ENCODE measurements at places on chromosomes 12 and 14.

GRCh38 chr14:89723930-89724627, 230.5 kb downstream of the EFCAB11 start:
- DNase-seq: no peak

DNA sequence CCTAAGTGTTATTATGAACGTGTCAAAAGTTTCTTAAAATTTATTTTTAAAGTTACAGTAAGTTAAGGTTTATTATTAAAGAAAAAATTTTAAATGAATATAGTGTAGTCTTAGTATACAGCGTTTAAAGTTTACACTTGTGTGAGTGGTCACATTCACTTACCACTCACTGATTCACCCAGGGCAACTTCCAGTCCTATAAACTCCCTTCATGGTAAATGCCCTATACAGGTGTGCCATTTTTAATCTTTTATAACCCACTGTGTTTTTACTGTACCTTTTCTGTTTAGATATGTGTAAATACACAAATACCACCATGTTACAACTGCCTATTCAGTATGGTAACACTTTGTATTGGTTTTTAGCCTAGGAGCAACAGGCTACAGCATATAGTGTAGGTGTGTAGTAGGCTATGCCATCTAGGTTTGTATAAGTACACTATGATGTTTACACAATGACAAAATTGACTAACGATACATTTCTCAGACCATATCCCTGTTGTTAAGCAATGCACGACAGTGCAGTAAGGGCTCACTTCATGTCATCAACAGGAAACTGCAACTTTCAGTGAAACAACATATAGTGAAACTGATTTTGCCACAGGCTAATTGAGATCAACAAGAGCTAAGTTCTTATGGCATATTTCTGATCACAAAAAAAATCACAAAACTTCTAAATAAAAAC, 112.0 kb upstream of the TMCC3 start:
- DNase-seq: no peak

GRCh38 chr12:56808954-56809353, 45.8 kb downstream of the HSD17B6 start:
- DNase-seq: no peak

DNA sequence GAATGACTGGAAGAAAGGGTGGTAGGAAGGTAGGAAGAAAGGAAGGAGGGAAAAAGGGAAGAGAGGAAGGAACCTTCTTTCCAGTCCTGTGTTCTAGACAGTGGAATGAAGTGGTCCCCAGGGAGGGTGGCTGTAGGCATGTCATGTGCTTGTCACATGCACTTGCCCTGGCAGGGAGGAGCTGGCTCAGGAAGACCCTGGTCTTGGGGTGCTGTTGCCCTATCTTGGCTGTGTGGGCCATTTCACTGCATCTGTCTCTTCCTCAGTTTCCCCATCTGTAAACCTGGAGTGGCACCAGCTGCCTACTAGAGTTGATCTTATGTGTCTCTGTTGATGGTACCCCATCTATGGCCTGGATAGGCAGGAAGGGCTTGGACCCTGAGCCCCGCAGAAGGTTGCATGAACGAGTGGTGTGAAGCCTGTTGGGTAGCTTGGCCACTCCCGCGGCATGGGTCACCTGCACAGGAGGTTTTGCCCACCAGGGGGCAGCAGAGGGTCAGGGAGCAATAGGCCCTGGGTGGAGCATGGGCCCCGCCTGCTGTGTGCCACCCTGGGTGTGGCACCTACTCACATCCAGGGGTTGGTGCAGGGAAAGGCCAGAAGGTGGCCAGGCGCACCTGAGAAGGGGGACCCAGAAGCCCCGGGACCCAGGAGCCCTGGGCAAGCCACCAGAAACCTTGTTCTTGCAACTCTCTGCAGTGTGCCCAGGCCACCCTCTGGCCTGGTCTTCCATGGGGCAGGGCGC, 25.1 kb downstream of the MEG3 start:
- DNase-seq: no peak

DNA sequence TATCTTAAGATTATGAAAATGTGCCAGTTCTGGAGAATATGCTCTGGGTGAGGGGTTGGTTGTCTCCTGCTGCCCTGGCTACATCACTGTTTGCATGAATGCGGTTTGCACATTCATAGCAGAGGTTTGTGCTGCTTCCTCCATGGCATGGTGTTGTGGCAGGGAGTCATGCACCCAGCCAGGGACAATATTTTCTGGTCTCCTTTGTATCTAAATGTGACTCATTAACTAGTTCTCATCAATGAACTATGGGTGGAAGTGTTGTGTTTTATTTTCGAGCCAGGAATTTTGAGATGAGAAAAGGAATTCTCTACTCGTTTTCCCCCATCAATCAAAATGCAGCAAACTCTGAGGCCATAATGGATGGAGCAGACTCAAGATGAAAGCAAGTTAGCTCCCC, 527.3 kb downstream of the SNAPC1 start:
- DNase-seq: peak; percentile 32

DNA sequence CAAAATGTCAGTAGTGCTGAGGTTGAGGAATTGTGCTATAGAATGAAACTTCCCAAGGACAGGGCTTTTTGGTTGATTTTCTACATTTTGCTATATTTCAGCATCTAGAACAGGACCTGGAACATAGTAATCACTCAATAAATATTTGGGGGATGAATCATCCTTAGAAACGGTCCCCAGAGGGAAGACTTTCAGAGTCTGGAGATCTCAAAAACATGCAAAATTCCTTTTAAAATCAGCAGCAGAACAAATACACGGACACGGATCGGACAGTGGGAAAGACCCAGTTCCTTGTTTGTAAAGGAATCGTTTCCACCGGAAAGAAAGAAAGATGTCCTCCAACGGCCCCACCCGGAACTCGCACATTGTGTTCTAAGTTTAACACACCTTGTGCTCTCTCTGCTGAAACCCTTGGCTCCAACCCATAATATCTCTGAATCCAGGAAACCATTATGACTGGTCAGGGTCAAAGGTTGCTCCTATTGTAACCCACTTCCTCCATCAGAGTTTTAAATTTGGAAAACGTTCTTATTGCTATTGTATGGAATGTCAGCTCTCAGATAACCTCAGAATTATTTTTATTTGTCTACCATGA, 617.2 kb downstream of the MED13L start:
- DNase-seq: no peak

DNA sequence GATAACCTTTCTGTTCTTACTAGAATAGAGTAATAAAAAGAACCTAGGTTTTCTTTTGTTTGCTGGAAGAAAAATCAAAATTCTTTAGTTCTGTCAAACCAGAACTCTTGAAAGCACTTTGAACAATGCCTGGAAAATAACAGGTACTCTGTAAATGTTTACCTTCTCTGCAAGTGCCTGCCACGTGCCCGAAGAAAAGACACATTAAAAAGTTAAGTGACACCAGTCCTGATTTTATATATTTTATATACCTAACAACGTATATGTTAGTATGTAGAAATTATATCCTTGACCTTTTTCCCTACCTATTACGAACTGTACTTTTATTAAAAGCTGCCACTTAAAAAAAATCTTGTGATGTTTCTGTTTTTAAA, 976 bp downstream of the THAP2 start:
- DNase-seq: no peak

GRCh38 chr14:65192686-65193085, 90.4 kb upstream of the MAX start:
- no peak for DNase-seq

GRCh38 chr12:131729254-131729955, 18.5 kb downstream of the SFSWAP start:
- no peak for DNase-seq

DNA sequence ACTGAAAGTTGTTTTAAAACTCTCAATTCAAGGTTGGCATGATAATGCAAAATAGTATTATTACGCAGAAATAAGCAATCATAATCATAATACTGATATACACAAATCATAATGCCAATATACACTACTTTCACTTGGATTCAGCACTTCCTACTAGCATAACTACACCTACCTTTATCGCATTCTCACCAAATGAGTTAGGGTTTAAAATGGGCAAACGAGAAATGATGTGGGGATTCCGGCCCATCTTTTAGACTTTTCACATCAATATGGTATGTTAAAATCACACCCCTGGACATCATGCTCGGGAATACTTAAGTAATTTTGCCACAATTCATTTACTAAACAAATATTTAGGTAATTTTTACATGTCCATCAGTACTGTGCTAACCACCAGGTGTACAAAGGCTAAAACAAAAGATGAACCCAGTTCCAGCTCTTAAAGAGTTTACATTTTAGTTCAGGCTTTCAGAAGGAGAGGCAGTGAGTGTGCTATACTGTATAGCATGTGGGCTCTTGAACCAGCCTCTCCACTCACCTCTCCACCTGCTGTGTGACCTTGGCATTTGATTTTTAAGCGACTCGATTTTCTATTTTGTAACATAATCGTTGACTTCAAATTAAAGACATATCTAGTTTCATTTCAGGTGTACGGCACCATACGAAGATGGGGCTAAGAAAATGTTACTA, 1.1 kb upstream of the USP15 start:
- DNase-seq: no peak

DNA sequence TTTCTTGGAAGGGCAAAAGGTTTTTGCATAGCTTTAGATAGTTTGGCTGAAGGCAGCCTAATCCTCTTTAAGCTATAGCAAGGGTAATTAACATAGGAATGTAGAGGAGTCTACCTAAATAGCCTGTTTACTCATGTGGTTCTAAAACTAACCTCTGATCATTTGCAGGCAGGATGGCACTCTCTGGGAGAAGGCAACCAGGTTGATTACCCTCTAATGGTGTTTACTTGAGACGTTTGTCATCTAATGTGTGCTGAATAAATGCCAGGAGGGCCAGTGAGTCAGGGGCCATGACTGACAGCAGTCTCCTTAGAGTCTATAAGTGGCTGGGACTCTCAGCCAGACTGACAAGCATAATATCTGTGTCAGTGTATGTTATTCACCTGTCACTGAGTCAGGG, 286.4 kb downstream of the PCNX1 start:
- DNase-seq: no peak

GRCh38 chr14:52043690-52044089, 25.2 kb downstream of the NID2 start:
- DNase-seq: no peak

DNA sequence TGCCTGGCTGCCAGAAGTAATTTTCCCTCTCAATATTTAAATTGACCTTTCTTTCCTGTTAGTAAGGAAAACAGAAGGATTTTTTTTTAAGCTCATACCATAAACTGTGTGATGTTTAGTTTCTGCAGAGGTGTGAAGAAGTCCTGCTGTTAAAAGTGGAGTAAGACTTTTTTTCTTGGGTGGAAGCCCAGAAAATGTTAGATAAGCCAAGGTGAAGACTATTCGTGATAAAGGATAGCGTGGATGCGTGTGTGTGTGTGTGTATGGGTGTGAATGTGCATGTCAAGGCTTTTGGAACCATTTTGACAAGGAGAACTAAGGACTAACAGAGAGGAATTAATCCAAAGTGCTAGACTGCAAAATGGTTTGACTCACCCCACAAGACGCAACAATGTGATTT, 152.9 kb upstream of the SEL1L start:
- no peak for DNase-seq

DNA sequence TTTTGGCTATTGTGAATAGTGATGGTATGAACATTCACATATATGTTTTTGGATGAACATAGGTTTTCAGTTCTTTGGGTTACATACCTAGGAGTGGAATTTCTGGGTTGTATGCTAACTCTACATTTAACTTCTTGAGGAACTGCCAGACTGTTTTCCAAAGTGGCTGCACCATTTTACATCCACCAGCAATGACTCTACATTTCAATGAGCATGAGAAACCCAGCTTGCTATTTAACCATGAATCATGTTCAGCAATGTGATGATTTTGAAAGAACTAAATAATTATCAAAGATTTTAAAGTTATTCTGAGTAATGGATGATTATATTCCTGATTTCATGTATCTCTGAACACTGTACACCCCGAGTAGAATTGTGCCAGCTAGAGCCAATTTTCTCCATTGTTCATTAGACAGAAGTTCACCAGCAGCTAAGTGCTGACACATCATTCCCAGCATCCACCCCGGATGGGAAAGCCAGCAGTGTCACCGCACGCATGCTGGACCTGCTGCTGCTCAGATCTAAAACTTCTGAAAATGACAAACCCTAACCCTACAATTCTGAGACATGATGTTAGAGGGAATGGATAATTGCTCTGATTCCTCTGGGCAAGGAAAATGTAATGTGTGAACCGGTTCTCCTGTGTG, 13.3 kb upstream of the ANAPC5 start:
- no peak for DNase-seq

DNA sequence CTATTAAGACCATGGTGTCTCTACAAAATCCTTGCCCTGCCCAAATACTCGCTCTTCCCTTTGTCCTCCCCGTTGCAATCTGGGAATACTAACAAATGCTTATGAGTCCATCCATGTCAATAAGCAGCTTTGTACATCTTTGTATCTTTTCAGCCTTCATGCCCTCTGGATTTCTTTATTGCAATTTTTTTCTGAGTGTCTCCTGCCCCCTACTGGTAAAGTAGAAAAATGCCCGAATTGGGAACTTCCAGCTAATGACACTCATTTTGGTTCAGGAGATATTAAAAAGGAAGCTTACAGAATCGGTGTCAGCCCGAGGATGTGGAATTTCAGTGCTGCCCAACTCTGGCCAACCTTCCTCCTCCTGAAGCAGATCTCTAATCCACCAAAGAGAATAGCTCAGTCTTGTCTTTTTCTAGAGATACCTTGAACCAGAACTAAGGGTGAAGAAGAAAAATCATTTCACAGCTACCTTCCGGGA, 46.0 kb downstream of the SH2B3 start:
- DNase-seq: no peak

DNA sequence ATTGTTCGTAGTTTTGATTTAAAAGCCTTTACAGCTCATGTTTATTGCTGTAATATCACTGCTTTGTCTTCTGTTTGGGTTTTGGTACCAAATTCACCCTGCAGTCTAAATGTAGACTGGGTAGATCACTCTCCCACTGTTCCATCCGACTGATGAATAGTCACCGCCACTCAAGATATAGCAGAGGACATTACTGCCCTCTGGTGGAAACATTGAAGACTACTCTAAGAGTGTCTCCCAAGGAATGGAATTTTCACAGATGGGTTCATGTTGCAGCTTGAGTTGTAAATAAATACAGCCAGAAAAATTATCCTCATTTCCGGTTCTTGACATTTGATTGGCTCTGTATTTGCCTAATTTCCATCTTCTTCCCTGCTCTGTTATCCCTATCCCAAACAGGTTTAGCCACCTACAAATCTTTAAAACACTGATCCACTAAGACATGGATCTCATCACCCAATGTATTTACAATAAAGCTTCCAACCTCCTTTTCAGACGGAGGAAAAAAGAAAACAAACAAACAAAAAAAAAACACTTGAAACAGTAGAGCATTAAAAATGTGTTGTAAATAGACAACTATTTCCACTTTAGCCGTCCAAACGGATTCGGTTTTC, 198.3 kb upstream of the CPNE8 start:
- no peak for DNase-seq

GRCh38 chr14:33184587-33184986, 245.9 kb downstream of the NPAS3 start:
- no peak for DNase-seq

GRCh38 chr14:95981965-95982364, 57.2 kb upstream of the C14orf132 start:
- DNase-seq: no peak

GRCh38 chr12:46744283-46744682, 81.5 kb downstream of the SLC38A4 start:
- no peak for DNase-seq

- DNase-seq: peak; percentile 63
Observed at GRCh38 chr14:105351920-105352851, 37.6 kb downstream of the PACS2 start.

GRCh38 chr12:72028966-72029365, 90.3 kb downstream of the TPH2 start:
- no peak for DNase-seq

GRCh38 chr12:54415221-54415929, 3.7 kb downstream of the ITGA5 start:
- no peak for DNase-seq

GRCh38 chr14:64928239-64929013, 14.1 kb downstream of the GPX2 start:
- DNase-seq: no peak
